ENCODE measurements at places on chromosomes 4 and X. TPM values are rescaled to one million over a fixed set of nuclear protein-coding genes. Genes with fewer than 3 reads are reported as not detected.

- no peak for DNase-seq
Observed at GRCh38 chr4:31366041-31366440, 645.9 kb downstream of the PCDH7 start.

GRCh38 chrX:45596188-45596808, 395.6 kb upstream of the DIPK2B start:
- DNase-seq: no peak

The FHIP1A gene
- 26.9 TPM for total RNA-seq

The GPR50 gene
- 0.64 TPM for total RNA-seq

- DNase-seq: no peak
Observed at GRCh38 chr4:147003956-147004809, 58.5 kb upstream of the TTC29 start.

- DNase-seq: no peak
Observed at GRCh38 chr4:6589444-6589843, 14.5 kb downstream of the MAN2B2 start.

GRCh38 chr4:137685357-137685756, 153.1 kb upstream of the PCDH18 start:
- DNase-seq: no peak

DNA sequence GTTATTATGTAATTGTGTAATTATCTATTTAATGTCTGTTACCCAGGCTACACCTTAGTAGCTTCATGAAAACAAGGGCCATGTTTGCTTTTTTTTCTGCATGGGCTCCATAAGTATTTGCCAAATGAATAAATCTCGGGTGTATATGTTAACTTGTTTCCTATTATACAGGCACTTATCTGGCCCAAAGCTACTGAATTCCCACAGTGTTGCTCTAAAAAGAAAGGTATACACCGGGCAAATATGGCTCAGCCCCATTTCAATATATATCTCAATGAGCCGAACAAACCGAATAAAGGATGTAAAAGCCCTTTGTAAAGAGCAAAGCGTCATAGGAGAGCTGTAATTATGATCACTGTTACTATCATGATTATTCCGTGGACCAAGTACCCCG, 767 bp downstream of the PAQR3 start:
- DNase-seq: no peak

- DNase-seq: no peak
Observed at GRCh38 chr4:168836490-168836889, 173.6 kb downstream of the CBR4 start.

DNA sequence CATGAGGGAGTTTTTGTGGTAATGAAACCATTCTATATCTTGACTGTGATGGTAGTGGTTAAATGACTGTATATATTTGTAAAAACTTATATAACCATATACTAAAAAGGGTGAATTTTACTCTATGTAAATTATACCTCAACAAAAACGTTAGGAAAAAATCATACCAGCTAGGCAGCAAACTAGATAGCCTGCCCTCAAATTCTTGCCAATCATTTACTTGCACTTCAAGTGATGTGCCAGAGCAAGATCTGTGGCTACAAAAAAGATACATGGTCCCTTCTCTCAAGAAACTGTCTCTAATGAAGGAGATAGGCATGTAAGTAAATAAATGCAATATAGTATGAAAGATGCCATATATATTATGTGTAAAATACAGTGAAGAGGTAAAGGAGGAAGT, 10.0 kb upstream of the RNF128 start:
- DNase-seq: no peak

- DNase-seq: no peak
Observed at GRCh38 chr4:165709516-165709915, 163.5 kb upstream of the TLL1 start.

- no peak for DNase-seq
Observed at GRCh38 chrX:102846544-102847236, 90.4 kb upstream of the RAB40AL start.

DNA sequence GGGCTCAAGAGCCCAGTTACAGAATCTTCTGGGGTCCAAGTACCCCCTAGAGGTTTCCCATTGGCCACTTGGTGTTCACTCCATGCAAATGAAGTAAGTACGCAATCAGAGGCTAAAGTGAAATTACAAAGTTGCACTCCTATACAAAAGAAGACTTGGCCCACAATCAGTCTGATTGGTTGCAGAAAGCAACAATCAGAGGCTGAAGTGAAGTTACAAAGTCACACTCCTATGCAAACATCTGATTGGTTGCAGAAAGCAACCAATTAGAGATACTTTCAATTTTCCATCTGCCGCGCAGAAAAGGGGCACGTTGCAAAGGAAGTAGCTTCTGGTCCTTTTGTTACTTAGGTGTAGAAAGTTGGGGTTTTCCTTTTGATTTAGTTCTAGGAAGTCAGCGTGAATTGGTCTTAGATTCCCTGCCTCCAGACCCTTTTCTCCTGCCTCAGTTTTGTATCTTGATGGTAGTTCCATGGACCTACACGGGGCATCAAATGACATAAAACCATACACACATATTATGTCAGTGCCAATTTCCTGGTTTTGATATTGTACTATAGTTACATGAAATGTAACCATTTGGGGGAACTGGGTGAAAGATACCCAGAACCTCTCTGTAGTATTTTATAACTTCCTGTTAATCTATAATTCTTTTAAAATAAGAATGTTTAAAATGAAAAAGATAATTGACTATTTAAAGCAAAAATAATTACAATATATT, 12.4 kb upstream of the PIN4 start:
- no peak for DNase-seq

The VSIG1 gene
- 85.3 TPM for total RNA-seq

GRCh38 chr4:169051761-169052593, 41.9 kb upstream of the CBR4 start:
- DNase-seq: no peak

- no peak for DNase-seq
Observed at GRCh38 chr4:169307576-169307975, 36.8 kb upstream of the SH3RF1 start.

- no peak for DNase-seq
Observed at GRCh38 chr4:17475481-17475880, 36.4 kb downstream of the QDPR start.

DNA sequence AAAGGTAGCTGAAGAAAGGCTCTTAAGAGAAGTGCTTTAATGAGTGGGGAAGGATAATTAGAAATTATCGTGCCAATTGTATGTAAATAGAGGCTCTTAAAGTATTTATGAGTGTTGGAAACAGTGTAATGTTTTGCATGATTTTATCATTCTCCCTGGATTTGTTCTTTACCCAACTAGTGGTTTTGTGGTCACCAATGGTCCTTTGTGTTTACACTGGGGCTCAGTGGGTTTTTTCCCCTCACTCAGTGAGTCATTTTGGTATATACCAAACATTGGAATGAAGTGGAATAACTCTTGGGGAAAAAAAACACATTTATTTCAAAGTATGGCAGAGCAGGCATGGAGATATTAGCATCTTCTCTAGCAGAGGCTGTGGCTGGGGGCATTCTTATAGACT, 20.8 kb upstream of the LGI2 start:
- no peak for DNase-seq

DNA sequence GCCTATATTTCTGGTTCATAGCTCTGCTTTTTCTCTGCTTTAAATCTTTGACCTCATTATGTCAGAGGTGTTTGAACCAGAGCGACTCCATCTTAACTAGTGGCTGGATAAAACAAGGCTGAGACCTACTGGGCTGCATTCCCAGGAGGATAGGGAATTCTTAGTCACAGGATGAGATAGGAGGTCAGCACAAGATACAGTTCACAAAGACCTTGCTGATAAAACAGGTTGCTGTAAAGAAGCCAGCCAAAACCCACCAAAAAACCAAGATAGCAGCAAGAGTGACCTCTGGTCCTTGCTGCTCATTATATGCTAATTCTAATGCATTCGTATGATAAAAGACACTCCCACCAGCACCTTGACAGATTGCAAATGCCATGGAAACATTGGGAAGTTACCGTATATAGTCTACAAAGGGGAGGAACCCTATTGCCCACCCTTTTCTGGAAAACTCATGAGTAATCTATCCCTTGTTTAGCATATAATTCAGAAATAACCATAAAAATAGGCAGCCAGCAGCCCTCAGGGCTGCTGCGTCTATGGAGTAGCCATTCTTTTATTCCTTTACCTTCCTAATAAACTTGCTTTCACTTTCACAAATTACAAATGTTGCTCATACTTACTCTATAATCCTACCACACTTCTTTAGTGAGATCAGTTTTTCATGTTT, 193.9 kb downstream of the NAF1 start:
- no peak for DNase-seq

- no peak for DNase-seq
Observed at GRCh38 chrX:105191878-105192277, 28.6 kb downstream of the TEX13A start.

DNA sequence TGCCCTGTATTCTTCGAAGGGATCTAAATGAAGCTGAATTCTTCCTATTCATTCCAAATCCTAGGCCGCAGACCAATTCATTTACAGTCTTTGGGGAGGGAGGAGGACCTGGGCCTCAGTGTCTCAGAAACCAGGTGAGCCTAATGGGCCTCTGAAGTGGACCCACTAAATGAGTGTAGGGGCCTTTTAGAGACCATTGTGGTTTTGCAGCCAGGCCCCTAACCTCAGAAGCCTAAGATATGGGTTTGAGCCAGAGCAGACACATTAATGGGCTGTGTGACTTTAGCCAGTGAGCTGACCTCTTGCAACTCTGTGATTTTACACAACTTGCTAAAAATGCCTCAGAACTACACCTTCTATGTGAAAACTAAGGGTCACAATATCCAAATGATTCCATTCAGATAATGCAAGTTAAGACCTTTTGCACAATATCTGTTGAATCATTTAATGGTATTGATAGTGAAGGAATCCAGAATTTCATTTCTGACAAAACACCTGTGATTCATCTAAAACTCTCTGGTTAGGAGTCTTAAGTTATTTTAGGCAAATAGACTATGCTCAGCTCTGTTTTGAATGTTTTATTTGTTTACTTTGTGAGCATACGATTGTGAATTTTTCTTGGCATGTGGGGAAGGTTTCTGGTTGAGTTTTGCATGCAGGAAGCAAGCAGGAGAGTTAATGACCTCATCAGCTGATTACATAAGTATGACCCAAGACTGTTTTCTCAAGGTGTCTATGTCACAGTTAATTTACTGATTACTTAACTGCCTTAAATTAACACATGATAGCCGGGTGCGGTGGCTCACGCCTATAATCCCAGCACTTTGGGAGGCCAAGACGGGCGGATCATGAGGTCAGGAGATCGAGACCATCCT, 75.0 kb downstream of the EVC start:
- DNase-seq: no peak

- no peak for DNase-seq
Observed at GRCh38 chr4:5750946-5751665, 40.1 kb downstream of the EVC start.

DNA sequence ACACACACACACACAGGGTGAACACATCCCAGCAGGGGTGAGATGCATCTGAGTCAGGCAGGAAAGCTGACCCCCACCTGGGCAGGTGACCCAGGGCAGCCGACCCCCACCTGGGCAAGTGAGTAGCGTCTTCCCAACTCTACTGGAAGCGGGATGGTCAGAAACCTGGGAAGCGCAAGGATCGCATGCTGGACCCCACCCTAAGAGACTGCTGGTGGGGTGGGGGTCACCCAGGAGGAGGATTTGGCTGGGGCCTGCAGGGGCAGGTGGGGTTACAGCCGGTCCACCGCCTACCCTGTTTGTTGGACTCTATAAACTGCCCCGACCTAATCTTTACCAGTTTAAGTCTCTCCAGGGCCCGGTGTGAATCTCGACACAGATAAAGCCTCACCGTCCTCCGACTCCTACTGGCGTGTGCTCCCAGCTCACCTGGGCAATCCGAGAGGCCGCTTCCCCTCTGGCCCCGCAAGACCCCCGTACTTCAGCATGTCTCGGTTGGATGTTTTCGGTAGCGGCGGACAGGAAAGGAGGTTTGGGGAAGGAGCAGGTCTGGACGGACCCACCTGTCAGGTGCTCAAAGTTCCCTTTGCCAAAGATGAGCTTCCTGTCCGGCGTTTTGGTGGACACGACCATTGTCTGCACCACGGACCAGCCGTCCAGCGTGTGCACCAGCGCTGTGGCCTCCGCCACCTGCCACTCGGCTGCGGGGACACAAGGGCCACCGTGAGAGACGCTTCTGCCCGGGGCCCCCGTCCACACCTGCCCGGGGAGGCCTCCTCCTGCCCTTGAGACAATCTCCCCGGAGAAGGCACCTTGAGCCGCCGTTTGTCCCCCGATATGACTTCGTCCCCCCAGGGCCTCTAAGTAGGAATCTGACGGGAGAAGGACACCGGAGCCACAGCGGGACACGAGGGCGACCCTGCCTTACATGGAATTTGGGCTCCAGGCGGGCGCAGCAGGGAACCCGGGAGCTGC, 2.0 kb downstream of the GTPBP6 start:
- DNase-seq: no peak

DNA sequence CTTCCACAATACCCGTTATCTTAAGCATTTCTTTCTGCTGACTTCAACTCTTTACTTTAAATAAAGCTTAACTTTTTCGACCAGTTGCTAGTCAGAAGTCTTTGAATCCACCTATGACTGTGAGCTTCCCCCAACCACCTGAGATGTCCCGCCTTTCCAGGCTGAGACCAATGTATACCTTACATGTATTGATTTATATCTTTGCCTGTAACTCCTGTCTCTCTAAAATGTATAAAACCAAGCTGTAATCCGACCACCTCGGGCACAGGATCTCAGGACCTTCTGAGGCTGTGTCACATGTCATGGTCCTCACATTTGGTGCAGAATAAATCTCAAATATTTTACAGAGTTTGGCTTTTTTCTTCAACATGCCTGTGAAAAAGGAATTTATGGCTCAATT, 2.9 kb upstream of the TMEM164 start:
- no peak for DNase-seq

The TBX22 gene
- 0.27 TPM for total RNA-seq

DNA sequence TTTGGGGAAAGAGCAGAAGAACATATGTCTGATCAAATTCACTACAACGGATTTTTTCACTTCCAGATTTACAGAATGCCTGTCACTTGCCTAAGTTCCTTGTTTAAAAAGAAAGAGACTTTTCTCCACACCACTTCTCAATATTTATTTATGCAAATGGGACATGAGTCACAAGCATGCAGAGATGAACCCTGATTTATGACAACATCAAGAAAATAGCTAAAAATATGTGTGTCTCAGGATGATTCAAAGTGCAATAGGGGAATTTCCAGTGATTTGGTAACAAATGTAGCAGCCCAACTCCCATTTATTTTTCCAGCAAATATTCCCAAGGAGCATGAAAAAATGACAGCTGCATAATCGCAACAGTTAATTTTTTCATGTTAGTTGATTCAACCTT, 180.4 kb upstream of the FAT1 start:
- DNase-seq: no peak

Data from progenitor cell of endocrine pancreas (in vitro differentiated cells).